ENCODE measurements at places on chromosomes 13 and 19.

DNA sequence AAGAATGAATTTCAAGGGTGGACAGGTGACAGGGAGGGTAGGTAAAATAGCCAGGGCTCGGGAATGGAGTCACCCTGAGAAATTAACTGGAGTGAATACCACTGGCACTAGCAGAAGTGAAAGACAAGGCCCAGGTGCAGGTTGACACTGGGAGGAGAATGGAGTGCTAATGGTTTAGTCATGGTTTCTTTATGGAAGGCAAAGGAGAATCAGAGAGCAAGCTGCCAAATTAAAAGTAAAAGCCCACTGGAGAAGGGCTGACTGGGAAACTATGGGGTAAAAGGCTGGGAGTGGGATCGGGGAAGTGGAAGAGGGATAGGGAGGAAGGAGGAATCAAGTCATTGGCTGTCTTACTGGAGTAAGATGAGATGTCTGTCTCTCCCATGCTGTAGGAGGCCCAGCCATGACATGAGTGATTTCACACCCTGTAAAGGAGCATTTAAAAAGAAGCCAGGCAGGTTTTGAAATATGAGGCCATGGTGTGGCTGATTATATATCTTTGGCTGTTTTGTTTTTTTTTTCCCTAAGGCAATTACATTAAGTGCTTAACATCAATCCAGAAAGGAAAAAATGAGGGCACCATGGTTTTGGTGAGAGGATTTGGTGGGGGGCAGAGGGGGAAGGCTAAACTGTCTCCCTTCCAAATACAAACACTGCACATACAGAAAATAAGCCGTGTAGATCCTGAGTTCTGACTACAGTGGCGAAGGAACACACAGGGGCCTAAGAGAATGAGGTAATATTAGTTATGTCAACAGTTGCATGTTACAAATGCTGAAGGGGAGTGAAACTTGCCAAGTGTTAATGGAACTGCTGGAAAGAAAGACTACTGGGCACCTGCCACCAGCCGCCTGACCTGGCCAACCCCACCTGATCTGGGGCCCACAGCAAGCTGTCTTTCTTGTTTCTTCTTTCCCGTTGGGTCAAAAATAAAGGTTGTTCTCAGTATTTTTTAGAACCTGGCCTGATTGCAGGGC lies 183.5 kb upstream of the TSC22D1 start:
- peak; percentile 43 for DNase-seq

GRCh38 chr13:24167666-24168391 lies 7.3 kb downstream of the SPATA13 start:
- DNase-seq = no peak

- DNase-seq = no peak
Measured at GRCh38 chr13:50290186-50290585, 274.9 kb downstream of the KCNRG start.

- DNase-seq = peak; percentile 35
Measured at GRCh38 chr19:40392894-40393517, 3.0 kb upstream of the HIPK4 start.

DNA sequence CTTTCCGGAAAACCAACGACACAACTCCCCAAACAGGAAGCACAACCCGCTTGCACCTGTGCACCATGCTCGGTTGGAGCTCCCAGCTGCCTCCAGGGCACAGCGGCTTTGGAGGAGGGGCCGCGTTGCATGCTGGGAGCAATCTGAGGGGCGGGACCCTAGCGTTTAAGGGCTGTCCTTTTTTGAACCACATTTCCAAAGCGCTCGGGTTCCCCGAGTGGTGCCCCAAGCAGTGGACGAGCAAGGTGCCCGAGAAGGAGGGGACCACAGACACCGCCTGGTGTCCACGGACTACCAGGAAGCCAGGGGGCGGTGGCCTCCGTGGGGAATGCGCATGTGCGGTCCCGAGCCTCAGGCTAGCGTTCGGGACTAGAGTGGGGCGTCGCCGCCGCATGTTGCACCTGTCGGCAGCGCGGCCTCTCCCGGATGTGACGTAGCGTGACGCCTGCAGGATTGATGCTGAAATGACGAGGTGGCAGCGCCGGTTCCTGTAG lies 11.9 kb upstream of the ZNF57 start:
- no peak for DNase-seq

GRCh38 chr13:75384879-75385707 lies 96.9 kb downstream of the TBC1D4 start:
- DNase-seq = peak; percentile 28

DNA sequence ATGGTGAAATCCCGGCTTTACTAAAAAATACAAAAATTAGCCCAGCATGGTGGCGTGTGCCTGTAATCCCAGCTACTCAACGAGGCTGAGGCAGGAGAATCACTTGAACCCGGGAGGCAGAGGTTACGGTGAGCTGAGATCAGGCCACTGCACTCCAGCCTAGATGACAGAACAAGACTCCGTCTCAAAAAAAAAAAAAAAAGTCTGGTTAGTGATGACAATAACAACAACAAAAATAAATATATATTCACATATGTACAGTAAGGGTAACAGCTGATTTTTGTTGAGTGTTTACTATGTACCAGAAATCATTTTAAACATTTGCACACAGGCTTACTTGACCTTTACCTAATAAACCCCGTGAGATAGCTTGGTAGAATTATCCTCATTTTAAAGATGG lies 23.0 kb downstream of the RRAS start:
- DNase-seq = no peak

DNA sequence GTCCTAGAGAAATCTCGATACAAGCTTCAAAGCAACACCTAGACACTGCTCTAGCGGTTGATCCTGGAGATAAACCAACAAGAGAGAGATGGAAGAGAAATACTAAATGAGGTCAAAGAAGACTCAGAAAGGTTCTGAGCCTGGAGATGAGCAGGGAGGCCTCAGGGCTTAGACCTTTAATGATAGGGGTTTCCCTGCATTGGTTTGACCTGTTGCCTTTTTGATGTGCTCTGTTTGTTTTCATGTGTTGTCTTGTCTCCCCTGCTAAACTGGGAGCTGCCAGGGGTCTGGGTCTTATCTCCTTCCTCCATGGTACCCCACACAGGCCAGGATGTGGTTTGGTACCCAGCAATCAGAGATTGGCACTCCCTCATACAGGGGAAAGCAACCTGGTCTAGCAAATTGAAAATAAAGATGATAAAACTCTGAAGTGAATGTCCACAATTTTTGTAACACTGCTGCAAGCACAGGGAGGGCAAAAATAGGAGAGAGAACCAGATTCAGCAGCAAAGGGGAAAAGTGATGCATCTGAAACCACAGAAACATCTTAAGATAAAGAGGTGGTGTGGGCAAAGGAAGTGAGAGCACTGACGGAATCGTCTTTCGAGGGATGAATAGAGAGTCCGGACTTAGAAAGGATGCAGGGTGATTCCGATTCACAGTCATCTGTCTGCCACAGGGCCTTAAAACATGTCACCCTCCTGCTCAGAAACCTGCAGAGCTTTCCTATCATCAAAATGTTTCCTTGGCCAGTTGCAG lies 3.5 kb downstream of the FFAR2 start:
- DNase-seq = no peak

DNA sequence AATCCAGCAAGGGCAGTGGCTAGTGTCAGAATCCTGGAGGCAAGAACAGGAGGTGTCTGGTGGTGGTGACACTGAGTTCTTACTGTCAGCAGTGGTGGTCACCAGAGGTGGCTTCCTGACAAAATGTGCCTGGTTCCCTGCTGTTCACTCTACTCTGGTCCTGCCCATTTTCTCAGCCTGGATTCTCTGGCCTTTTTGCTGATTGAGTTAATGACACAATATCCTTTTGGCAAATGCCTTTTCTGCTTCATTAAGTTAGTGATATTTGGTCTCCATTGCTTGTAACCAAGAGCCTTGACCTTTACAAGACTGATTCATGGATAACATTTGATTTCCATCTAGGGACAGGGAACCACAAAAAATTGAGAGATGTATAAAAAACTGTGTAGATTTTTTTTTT lies 51.1 kb downstream of the RFC3 start:
- DNase-seq = no peak

DNA sequence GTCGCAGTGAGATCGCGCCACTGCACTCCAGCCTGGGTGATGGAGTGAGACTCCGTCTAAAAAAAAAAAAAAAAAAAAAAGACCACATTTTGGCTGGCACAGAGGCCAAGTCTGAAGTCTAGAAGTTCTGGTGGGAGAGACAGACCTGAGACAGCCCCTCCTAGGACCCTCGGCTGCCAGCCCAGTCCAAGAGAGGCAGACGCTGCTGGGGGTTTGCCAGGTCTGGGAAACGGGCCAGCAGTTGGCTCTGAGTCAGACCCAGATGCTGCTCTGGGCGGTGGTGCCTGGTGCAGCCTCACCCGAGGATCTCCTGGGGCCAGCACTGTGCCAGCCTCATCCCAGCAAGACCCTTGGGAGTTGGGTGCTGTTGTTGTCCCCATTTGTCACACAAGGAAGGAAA lies 5.8 kb downstream of the FCHO1 start:
- no peak for DNase-seq

GRCh38 chr19:40084948-40085347 lies 5.8 kb downstream of the ZNF780A start:
- DNase-seq = no peak

DNA sequence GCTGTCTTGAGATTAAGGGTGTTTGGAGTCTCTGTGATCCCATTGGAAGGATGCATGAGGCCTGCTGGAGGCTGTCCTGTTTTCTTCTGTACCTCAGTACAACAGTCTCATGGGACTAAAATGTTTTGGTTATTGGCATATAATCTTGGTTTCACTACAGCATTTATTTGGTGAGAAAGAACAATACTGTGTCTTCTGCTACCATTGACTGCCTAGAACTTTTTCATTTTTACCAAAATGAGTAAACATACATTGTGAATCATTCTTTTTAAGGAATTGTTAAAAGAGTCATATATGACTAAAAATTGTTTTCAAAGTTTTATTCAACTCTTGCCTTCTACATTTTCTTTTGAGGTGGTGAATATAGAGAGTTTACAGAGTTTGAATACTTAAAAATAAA lies 459.8 kb downstream of the GPC6 start:
- DNase-seq = no peak

DNA sequence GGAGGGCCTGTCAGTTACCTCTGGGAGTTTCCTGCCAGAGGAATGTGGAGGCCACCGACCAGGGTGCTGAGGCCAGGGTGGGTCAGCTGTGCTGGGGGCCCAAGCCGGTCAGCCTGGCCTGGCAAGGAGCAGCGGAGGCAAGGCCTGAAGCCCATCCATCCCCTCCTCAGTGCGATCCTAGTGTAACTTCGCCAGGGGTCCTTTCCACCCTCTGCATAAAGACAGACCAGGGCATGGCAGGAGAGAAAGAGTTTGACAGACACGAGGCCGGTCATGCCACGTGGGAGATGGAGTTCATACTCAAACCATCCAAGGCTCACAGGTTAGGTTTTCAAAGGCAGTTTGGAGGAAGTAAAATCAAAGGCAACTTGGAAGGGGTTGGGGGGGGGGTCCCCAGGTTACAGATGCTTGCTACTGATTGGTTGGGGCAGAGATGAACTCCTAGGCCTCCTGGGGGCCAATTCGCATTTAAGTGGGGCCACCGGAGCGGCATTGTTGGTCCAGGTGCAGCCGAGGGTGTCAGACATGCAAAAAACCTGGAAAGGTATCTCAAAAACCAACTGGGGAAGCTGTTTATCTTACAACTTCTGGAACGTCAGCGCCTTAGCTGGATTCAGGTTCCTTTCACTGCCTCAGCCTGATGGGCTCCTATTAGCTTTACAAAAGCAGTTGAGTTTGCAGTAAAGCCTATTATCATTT lies 36.8 kb upstream of the DPRX start:
- no peak for DNase-seq

GRCh38 chr13:27283906-27284493 lies 13.4 kb downstream of the RASL11A start:
- peak; percentile 26 for DNase-seq

DNA sequence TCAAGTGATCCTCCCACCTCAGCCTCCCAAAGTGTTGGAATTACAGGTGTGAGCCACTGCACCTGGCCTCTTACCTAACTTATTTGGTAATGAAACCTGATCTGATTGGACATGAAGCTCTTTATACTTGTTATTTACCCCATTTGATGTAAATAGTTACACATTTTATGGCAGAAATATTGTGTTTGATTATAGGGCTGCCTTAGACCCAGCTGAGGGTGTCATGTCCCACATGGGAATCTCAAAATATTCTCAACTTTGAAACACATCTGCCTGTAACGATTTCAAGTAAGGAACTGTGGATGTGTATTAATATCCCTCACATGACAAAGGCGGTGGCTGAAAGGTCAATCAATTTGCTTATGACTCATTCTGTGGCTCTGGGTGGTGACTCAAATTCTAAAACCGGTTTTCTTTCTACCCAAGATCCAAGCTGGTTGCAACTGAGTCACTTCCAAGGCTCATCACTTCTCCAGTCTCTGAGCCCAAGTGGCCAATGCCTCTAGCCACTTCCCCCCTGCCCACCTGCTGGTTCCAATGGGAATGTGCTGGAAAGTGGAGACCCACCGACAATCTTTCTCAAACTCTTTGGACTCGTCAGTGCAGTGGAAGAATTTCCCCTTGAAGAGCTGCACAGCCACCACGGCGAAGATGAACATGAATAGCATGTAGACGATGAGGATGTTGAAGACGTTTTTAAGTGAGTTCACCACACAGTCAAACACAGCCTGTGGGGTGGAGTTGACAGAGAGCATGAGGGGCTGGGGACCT lies 110.9 kb downstream of the IER2 start:
- DNase-seq = no peak

DNA sequence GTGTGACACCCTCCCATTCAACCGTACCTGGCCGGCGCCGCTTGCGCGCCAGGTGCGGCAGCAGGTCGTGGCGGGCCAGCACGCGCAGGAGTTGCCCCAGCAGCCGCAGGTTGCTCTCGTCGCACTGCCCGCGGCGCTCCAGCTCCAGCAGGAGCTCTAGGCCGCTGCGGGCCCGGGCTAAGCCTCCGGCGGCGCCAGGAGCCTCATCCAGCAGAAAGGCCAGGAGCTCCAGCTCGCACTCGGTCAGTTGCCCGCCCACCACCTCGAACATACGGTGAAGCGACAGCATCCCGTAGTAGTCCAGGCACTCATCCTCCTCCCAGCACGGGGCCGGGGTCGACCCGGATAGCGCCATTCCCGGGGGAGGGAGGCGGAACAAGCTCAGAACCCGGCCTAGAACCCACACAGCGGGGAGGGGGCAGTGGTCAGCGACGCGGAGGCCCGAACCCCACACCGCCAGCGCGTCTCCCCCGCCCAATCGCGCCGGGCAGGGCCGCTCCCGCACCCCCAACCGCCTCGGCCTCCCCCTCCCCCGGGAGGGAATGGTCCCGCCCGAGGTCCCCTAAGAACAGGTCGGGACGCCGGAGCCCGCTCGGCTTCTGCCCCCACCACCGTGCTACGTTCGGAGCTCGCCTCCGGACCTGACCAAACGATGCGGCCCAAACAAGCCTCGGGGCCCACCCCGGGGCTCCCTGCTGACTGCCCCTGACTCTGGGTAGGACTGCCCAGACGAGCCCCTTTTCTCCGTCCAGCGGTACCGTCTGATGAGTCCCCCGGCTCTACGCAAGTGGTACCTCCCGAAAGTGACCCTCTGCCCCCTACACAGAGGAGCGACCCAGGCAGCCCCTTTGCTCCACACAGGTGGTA lies 591 bp downstream of the DEDD2 start:
- DNase-seq = peak; percentile 54

- DNase-seq = no peak
Measured at GRCh38 chr19:15115762-15116615, 8.8 kb downstream of the SYDE1 start.
